Muscle of back (tissue), 13 donors: ENCODE measurements at places on chromosomes 2 and 18.

- no peak for DNase-seq
These were observed 41.1 kb downstream of the LDAH start for GRCh38 chr2:20781656-20782265.

- DNase-seq, result peak; percentile 10
These were observed 862.3 kb downstream of the SUCLG1 start for GRCh38 chr2:83596592-83597282.

DNA sequence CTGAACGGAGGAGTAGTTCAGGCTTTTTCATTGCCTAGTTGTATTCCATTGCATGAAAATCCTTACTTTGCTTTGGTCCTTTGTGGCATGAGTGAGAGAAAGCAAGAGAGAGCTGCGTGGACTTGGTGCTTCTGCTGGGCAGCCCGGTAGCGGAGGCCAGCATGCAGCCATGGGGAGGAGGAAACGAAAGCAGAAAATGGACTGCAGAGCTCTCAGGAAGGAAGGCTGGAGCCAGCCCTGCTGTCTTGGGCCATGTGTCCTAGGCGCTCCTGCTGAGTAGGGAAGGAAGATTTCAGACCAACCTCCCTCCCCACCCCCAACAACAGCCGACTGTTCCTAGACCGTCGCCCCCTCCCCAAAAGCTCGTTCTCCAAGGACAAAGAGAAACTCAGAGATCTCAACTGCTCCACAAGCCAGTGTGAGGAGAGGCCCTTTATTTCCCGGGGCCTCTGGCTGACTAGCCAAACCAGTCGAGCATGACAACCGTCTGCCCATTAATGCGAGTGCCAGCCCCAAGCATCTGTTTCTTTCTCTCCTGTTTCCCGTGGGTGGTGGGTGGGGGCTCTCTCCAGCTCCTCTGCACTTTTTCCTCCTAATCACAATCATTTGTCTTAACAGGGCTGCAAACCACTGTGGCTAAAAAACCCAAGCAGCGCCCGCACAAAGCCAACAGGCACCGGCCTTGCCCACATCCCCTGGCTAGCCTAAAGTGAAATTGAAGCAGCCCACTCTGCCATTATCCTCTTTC lies 66.8 kb upstream of the FZD7 start:
- DNase-seq, result no peak

- no peak for DNase-seq
These were observed 82.4 kb downstream of the MTCL1 start for GRCh38 chr18:8787794-8788193.

GRCh38 chr2:109531221-109531620 lies 82.5 kb downstream of the SEPTIN10 start:
- no peak for DNase-seq

- DNase-seq, result no peak
These were observed 740.3 kb upstream of the HS6ST1 start for GRCh38 chr2:129058981-129059380.

- peak; percentile 20 for DNase-seq
These were observed 14.3 kb upstream of the ST8SIA5 start for GRCh38 chr18:46771141-46771540.

GRCh38 chr2:128371648-128372345 lies 53.1 kb upstream of the HS6ST1 start:
- DNase-seq, result no peak

- no peak for DNase-seq
These were observed 35.5 kb downstream of the RPRM start for GRCh38 chr2:153443106-153443505.

- no peak for DNase-seq
These were observed 36.7 kb upstream of the SPAG16 start for GRCh38 chr2:213247566-213247965.

- DNase-seq, result peak; percentile 94
These were observed 251.8 kb upstream of the SMIM21 start for GRCh38 chr18:75679331-75679730.

DNA sequence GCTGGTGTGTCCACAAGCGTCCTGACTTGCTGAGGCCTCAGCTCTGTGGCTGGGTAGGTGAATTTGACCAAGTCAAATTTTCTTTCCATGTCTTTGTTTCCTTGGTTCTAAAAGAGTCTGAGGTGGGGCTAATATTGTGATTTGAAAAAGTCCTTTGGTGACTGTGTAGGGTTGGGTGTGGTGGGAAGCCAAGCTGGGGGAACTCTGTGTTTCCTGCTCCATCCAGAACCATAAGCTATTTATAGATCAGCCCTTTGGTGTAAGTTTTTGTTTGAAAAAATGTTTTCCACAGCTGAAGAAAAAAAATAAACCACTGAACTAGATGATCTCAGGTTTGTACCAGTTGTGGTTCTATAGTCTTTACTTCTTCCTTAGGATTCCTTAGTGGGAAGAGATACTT lies 462.7 kb downstream of the TGIF1 start:
- DNase-seq, result no peak

- DNase-seq, result no peak
These were observed 521.6 kb downstream of the RNF144A start for GRCh38 chr2:7438855-7439254.

GRCh38 chr18:61239051-61239450 lies 94.2 kb upstream of the CDH20 start:
- no peak for DNase-seq

DNA sequence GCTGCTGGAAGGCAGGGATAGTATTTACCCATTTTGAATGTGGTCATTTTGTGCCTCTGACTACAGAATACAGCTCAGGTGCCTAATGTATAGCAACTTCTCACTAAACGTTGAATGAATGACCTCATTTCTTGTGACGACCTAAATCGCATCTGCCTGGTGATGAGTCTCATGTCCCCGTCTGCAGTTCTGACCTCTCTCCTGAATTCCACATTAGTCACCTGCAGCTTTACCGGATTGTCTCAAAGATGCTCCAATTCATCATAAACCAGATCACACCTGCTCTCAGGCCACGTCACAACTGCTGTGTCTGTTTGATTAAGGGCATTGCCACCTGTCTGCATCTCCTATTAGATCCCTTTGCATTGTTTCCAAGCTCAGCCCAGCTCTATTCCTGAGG lies 133.6 kb upstream of the MYT1L start:
- no peak for DNase-seq

DNA sequence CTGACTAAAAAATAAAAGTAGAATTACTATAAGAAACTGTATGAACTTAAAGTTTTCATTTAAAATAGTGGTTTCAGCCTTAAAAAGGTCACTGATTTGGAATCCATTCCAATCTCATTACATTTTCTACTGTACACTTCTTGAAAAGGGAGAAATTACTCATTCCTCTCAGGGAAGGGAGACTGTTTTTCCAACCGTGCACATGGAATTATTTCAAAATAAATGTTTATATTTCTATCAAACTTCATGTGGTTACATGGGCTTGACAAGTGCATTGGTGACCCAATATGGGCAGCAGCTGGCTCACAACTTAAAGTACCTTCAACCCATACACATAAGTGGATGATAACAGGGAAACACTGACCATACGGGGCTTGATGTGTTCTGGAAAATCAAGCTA lies 324.5 kb upstream of the THUMPD2 start:
- DNase-seq, result no peak

- peak; percentile 57 for DNase-seq
These were observed 208.0 kb downstream of the GALR1 start for GRCh38 chr18:77457681-77458080.

DNA sequence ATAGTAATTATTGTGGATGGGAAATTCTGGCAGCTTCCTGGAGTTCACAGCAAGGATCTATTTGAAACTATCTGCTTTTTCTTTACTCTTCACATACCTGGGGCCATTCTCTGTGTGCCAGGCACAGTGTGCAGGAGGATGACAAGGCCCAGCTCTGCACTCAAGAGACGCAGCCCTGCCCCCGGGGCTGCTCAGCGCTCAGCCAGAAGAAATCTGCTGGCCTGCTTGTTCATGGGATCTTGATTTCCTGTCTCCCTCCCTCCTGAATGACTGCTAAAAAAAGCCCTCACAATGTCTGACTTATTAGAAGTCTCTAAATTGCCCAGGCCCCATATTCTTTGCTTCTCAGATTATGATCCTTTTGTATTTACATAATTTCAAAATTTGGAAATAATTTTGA lies 210.9 kb downstream of the DCDC2C start:
- DNase-seq, result no peak

DNA sequence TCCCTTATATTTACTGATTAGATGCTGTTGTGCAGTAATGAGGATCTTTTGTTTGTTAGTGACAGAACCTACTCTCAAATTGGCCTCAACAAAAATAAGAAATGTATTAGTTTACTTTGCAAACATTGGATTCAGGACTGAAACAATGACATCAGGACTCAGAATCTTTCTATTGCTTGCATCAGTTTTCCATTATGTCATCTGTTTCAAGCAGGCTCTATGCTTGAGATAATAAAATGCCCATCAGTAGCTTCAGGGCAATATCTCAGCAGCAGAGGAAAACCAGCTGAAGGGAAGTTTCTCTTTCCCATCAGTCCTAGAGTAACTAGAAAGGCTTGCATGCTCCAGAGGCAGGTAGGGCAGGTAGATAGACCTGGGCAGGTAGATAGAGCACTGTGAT lies 375.5 kb upstream of the SLC8A1 start:
- no peak for DNase-seq
